ENCODE measurements at places on chromosomes 1 and 21.

DNA sequence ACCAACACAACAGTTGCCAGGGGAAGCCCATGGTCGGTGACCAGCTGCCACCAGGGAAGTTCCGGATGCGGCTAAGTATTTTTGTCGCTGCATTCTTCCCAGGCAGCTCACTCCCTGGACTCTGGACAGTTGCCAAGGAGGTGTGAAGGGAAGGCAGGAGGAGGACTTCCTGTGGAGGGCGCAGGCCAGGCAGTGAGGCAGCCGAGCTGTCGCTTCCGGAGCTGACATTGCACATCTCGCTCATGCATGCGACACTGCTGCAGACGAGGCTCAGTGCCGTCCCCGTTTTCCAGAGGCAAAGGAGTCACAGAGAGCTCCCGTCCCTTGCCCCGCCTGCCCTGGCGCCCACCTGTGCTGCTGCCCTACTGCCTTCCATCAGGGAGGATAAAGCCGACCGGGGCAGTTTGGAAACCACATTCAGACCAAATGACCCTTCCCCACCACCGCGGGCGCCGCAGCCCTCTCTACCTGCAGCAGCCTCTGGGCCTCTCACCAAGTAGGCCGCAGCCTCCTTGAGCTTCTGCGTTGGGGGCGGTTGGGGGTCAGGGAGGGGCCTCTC lies 81.4 kb downstream of the NENF start:
- no peak for DNase-seq

DNA sequence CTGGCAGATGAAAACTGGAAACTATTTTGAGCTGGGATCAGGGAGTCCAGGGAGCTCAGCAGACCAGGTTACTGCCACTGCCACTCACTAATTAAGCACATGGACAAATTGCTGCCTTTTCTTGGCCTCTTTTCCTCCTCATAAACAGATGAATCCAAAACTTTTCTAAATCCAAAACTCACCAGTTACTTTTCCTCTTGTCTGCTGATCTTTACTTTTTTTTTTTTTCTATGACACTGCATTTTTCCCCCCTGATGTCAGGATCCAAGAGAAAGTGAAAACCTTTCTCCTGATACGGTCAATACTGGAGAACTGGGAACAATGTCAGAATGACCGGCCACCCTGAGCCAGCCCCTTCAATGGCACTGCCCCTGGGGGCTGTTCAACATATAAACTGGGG lies 405.8 kb downstream of the DUSP10 start:
- no peak for DNase-seq

DNA sequence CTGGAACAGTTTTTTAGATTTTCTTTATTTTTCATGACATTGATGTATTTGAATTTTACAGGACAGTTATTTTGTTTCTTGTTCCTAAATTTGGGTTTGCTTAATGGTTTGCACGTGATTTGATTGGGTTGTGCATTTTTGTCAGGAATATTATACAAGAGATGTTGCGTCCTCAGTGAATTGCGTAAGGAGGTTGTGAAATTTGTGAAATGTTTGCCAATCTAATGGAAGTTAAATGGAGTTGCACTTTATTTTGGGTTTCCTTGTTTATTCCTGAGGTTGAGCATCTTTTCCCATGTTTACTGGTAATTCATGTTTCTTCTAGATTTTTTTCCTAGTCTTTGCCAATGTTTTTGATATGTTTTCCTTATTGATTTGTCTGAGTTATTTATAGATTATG lies 19.9 kb downstream of the ZNF648 start:
- no peak for DNase-seq

DNA sequence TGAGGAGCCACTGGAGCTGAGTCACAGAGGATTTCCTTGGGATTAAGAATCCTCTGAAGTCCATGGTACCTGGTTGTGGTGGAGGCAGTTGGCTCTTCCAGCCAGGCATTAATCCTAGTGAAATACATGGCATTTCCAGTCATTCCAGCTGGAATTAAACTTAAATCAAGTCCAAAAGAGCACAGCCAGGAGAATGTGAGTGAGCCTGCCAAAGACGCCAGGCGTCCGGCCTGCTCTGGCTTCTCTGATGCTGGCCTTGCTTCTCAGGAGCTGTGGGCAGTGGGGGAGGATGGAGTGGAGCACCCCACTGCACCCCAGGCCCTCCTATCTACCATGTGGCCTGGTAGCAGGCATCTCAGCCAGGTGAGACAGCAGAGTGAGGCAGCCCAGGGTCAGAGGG lies 23.4 kb upstream of the TENT5C start:
- DNase-seq, result no peak

- DNase-seq, result no peak
Measured at GRCh38 chr1:23434260-23434775, 9.8 kb upstream of the TCEA3 start.

- no peak for DNase-seq
Measured at GRCh38 chr21:14916676-14917141, 148.1 kb downstream of the NRIP1 start.

DNA sequence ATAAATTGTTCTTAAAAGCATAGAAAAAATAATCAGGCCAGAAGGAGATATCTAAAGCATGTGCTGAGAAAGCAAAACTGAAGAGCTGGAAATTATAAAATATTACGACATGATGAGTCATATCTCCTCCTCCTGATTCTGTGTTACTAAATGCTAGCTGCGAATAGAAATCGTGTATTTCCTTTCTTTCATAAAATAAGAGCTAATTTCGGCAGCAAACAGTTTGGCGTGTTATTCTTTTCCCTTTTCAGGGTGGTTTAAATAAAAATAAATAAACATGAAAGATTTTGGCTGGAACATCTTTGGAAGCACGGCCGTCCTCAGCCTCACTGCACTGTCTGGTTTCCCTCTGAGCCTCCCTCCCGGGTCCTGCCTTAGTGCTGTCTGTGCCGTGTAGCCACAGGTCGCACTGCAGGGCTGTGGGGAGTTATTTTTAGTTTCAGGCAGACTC lies 56.0 kb downstream of the ADARB1 start:
- peak; percentile 14 for DNase-seq

DNA sequence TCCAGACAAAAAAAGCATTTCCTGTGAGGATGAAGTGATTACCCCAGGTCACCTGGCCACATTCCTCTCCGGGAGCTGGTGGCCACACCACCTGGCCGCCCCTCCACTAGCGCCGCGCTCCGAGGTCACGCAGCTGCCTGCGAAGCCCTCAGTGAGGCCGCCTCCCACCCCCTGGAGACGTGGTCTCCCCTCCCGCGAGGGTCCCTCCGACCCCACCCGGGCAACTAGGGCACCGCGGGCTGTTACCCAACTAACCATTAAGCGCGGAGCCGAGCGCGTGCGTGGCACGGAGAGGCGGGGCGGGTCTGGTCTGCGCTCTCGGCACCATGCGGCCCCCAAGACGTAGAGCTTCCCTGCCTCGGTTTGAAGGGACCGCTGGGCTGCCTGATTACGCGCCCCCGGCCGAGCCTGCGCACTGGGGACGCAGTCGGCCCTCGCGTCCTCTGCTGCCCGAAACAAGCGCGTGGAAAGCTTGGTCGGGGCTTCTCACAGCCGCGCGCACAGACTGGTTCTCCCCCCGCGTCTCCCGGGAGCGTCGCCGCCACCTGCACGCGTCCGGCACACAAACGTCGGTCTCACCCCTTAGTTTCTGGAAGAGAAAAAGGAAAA lies 106.5 kb downstream of the SLC16A1 start:
- DNase-seq, result no peak

DNA sequence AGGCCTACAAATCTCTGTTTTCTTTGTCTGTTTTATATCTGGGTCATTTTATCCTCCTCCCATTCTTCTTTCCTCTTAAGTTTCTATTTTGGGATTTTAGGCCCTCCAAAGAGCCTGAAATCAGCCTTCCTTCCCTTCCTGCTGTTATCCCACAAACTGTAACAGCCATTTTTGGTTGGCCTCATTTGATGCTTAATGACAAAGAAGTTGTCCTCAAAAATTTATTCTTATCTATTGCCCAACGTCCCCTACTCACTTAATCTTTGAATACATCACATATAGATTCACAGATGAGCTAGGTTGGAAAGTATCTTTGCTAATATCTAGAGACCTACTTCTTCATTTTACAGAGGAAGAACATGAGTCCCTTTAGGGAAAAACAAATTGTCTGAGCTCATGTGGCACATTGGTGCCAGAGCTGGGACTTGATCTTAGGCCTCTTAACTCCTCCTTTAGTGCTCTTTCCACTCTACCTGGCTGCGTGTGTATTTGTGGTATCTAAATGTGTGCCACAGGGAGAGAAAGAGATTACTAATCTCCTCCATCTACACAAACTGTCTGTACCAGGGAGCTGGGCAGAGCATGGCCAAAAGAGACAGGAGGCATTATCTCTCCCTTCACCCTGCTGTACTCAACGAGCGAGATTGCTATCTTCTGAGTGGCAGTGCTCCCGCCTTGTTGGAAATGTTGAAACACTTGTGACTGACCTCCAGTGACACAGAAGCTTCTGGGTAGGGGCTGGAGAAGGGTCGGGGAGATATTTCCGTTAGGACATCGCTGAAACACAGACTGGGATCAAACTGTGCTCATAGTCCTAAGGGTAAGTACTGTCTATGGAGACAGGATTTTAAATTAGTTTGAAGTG lies 30.1 kb downstream of the RHEX start:
- no peak for DNase-seq

- no peak for DNase-seq
Measured at GRCh38 chr1:217049721-217050120, 326.5 kb upstream of the ESRRG start.

- DNase-seq, result no peak
Measured at GRCh38 chr1:185014941-185015340, 30.4 kb upstream of the RNF2 start.

DNA sequence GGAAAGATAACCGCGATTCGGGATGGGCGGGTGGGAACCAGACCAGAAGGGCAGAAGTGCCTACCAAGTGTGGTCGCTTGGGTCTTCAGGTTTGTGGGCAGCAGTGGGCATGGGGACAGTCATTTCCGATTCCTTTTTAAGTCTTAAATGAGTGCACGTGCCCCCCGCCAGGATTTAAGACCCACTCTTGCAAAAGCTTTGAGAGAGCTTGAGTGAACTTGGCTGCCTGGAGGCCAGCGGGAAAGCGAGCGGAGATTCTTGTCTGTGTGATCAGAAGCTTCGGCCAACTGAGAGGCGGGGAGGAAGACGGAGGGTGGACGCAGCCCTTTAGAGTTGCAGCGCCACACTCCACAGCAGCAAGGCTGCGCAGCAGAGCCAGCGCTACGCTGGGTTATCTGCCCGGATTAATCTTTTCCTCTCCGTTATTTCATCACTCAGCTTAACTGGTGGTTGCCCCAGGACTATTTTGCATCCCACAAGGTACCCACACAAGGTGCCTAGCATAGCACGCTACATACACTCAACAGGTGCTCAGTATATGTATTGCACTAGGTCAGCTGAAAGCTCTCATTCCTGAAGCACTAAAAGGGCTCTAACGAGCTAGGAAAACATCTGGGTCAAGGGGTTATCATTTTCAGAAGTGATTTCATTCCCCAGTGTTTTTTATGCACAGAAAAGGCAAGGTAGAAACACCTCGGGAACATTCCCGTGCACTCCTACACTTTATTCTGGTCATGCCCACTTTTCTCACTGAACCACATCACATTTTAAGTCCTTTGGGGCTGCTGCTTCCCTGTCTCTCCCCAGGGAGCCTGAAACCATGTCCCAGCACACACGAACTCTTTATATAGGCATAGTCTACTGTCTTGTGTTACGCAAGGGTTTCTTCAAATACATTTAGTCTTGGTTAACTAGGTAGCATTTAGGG lies 1.5 kb upstream of the BATF3 start:
- DNase-seq, result no peak

GRCh38 chr1:27403065-27403726 lies 10.8 kb downstream of the GPR3 start:
- DNase-seq, result peak; percentile 56

DNA sequence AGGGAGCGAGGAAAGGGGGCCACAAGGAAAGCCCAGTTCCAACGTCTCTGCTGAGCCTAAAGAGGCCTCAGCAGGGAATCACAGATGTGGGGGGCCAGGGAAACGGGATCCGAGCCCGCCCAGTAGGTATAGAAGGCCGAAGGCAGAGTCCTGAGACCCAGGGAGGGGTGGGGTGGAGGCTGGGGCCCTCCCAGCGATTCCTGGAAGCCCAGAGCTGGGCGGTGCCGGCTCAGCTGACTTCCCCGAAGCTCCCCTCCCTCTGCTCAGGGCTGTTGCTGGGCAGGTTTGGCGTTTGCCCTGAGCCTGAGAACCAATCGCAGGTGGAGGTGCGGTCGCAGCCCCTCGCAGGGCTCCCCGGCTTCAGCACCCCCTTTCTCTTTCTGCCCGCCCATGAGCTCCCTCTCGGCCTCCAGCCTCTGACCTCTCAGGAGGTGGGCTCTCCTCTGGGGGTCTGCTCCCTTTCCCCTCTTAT lies 12.8 kb downstream of the ADAMTSL4 start:
- DNase-seq, result peak; percentile 78

GRCh38 chr1:151157067-151157531 lies 650 bp downstream of the TNFAIP8L2 start:
- peak; percentile 67 for DNase-seq

DNA sequence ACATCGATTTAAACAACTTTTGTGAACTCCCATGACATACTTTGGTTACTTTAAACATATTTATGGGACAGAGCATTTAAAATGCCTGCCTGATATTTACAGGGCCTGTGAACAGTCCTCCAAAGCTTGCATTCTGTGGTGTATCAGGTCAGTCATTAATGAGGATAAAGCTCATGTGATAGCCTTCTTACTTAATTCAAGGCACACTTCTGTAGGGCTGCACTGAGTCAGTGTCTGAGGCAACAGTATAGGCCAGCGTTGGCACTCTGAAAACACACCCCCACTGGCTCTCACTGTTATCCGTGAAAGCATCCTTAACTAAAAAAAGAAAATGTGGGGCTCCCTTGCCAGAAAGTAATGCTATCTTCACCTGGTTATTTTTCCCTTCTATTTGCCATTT lies 200.0 kb downstream of the NFIA start:
- DNase-seq, result no peak

DNA sequence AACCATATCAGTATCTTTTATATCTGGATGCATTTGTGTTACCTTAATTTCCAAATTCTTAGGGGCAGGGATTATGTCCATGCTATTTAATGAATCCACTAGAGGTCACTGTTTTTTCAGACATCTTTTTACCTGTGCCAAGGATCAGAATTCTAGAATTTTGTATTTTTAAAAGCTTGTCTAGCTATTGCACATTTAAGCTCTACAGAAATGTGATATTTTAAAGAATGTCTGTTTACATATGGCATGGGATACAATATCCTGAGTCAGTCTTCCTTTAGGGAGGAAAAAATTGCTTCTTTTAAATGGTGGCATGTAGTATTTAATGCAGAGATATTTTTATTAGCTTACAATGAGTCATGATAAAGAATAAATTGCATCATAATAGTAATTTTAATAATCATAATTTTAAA lies 11.3 kb downstream of the RPAP2 start:
- peak; percentile 50 for DNase-seq
